GM12878 (cell line): ENCODE measurements at places on chromosomes 6 and 20. TPM values are rescaled to one million over a fixed set of nuclear protein-coding genes. Genes with fewer than 3 reads are reported as not detected.

Gene SLC22A3
- 0.05 and 0.15 TPM in 2 replicates for total RNA-seq

Gene RAET1E
- total RNA-seq = not detected in 2 replicates

Gene CSTF1
- total RNA-seq = 39.7 and 41.8 TPM in 2 replicates

Gene ELOVL4
- 0.08 TPM in 1 of 2 replicates, not detected in the other for total RNA-seq

Gene TRAPPC3L
- not detected in 2 replicates for total RNA-seq

Gene MUC21
- total RNA-seq = not detected in 2 replicates

Gene CDK5RAP1
- 35.2 and 38.2 TPM in 2 replicates for total RNA-seq

Gene GRM1
- 0.05 TPM in 1 of 2 replicates, not detected in the other for total RNA-seq

Gene TINAG
- 0.51 and 0.64 TPM in 2 replicates for total RNA-seq

Gene VNN1
- not detected in 2 replicates for total RNA-seq

Gene CDSN
- not detected in 2 replicates for total RNA-seq

Gene LY6G5C
- 1.7 and 1.8 TPM in 2 replicates for total RNA-seq

Gene TSPO2
- total RNA-seq = not detected in 2 replicates

Gene TBX18
- 0.10 TPM in 1 of 2 replicates, not detected in the other for total RNA-seq

Gene RNF144B
- 0.18 and 0.58 TPM in 2 replicates for total RNA-seq

Gene GGTLC1
- total RNA-seq = not detected in 2 replicates

Gene MOCS1
- 0.08 and 0.15 TPM in 2 replicates for total RNA-seq

Gene TRIM31
- total RNA-seq = 0.18 and 0.35 TPM in 2 replicates

Gene NEDD9
- total RNA-seq = 15.2 and 17.5 TPM in 2 replicates

Gene PPP1R3G
- 0.08 and 0.10 TPM in 2 replicates for total RNA-seq

Gene TNF
- total RNA-seq = 80.5 and 83.9 TPM in 2 replicates

Gene IPCEF1
- total RNA-seq = 4.9 and 6.8 TPM in 2 replicates

Gene ID4
- total RNA-seq = not detected in 2 replicates

Gene C6orf118
- total RNA-seq = not detected in 2 replicates

Gene MYH7B
- total RNA-seq = 0.13 TPM in 1 of 2 replicates, not detected in the other

Gene CRNKL1
- 14.3 and 15.1 TPM in 2 replicates for total RNA-seq

Gene LPA
- total RNA-seq = 2.8 TPM in 2 replicates

Gene ALDH5A1
- 13.8 and 15.3 TPM in 2 replicates for total RNA-seq

Gene ADGRF5
- 0.13 TPM in 2 replicates for total RNA-seq

Gene CLPSL1
- total RNA-seq = not detected in 2 replicates

Gene ACSS1
- 44.4 and 44.9 TPM in 2 replicates for total RNA-seq

Gene TRDN
- total RNA-seq = not detected in 2 replicates

Gene MATN4
- not detected in 2 replicates for total RNA-seq

Gene PTCRA
- total RNA-seq = 0.24 and 0.44 TPM in 2 replicates

Gene GNMT
- total RNA-seq = 0.74 and 1.2 TPM in 2 replicates

Gene HEBP2
- total RNA-seq = 23.8 and 24.8 TPM in 2 replicates

Gene LY6G6D
- total RNA-seq = not detected in 2 replicates

Gene PRRT1
- total RNA-seq = 0.15 TPM in 1 of 2 replicates, not detected in the other

Gene ADGB
- not detected in 2 replicates for total RNA-seq

Gene SLC52A3
- not detected in 2 replicates for total RNA-seq

Gene PLA2G7
- not detected in 2 replicates for total RNA-seq

Gene SIRPB2
- not detected in 2 replicates for total RNA-seq

Gene SMLR1
- total RNA-seq = 0.08 and 0.10 TPM in 2 replicates

Gene TGM3
- total RNA-seq = not detected in 2 replicates

Gene CNR1
- 15.4 TPM in 2 replicates for total RNA-seq

Gene C20orf204
- total RNA-seq = 49.1 and 56.0 TPM in 2 replicates

Gene EYA2
- not detected in 2 replicates for total RNA-seq

Gene FKBP1C
- 1.3 and 1.5 TPM in 2 replicates for total RNA-seq

Gene CD24
- 16.6 and 17.6 TPM in 2 replicates for total RNA-seq

Gene PLG
- 0.88 and 1.2 TPM in 2 replicates for total RNA-seq

Gene STX11
- 20.9 and 23.2 TPM in 2 replicates for total RNA-seq

Gene ALDH8A1
- 0.66 and 0.97 TPM in 2 replicates for total RNA-seq

Gene THBD
- total RNA-seq = 0.05 TPM in 1 of 2 replicates, not detected in the other

Gene ARMH2
- 0.35 TPM in 1 of 2 replicates, not detected in the other for total RNA-seq

Gene LY86
- total RNA-seq = 68.2 and 77.3 TPM in 2 replicates

Gene ENPP5
- not detected in 2 replicates for total RNA-seq

Gene SLA2
- total RNA-seq = 1.7 and 2.1 TPM in 2 replicates

Gene TTBK1
- not detected in 2 replicates for total RNA-seq

Gene FOXA2
- not detected in 2 replicates for total RNA-seq
